ENCODE measurements at places on chromosomes 12 and 14.

DNA sequence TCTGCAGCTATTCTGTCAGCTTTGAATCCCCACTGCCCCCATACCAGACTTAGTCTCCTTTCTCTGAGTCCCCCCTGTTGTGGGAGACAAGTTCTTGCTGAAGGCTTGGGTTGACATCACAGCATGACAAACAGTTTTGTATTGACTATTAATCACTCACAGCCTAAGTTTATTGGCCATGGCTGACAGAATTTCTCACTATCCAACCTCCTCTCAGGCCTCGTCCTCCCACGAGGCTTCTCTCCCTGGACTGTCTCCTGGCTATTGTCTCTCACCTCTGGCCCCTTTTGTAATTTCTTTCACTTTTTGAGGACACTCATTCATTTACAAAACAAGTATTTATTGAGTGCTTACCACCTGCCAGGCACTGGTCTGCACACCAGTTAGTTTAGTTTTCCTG lies 35.2 kb upstream of the DCD start:
- no peak for DNase-seq

DNA sequence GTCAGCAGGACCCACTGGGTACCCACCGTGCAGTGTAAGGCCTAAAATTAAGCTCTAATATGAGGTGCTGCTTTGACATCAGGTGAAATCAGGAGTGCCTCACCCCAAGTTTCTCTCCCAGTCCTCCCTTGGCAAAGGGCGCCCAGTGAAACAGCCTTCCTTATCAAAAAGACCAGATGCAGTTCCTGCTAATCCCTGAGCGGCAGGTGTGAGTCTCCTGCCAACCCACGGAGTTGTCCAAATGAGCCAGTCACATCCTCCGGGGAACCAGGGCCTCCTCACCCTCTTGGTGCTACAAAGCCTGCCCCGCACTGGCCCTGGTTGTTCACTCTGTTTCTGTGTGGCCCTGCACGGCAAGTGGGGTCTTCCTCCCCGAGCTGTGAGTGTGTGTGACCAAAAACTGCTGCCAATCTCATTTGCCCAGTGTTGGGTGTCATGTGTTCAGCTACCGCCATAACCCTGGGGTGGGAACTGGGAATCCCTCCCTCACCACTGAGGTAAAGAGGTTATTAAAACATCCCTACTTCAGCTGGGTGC lies 20.2 kb upstream of the P2RX4 start:
- DNase-seq, result no peak

- no peak for DNase-seq
Measured at GRCh38 chr14:55689981-55690871, 110.2 kb downstream of the KTN1 start.

DNA sequence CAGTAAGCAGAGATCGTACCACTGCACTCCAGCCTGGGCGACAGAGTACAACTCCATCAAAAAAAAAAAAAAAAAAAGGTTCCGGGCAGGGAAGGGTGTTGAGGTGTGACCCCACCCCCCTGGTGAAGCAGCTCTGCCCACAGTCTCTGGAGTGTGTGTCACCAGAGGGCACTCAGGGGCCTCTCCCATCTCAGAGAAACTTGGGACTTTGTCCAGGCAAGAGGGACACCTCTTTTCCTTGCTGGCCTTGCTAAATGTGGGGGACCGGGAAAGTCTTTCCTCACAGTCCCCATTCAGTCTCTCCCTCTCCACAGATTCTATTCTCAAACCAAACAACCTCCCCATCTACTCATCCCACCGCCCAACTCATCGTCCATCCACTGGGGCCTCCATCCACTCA lies 43.6 kb downstream of the RFLNA start:
- no peak for DNase-seq

- DNase-seq, result no peak
Measured at GRCh38 chr14:104019806-104020205, 65.7 kb upstream of the ASPG start.
